Right ventricle myocardium superior (tissue), 1 donor: ENCODE measurements at places on chromosomes 5 and 9.

DNA sequence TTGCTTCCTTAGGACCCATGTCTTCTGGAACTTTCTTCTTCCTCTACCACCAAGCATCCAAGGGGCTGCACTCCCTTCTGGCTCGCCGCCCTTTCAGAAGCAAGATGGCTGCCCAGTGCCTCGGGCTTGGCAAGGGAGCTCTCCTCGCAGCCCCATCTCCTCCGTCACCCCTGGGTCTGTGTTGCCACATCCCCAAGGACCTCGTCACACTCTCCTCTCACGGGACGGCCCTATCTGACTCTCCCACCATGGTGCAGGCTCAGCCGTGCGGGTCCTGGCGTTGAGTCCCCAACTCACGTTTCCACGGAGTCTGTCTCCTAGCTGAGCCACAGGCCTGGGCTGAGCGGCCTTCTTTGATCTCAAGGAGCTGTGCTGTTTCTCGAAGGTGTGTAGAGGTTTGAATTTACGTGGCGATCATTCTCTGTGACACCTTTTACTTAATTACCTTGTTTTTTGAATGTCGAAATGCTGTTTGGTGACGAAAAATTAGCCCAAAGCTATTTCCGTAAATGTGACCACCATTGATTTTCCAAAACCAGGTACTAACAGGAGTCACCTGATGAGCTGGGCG is 15.0 kb upstream of the SCGB3A1 start:
- peak; percentile 34 for DNase-seq

DNA sequence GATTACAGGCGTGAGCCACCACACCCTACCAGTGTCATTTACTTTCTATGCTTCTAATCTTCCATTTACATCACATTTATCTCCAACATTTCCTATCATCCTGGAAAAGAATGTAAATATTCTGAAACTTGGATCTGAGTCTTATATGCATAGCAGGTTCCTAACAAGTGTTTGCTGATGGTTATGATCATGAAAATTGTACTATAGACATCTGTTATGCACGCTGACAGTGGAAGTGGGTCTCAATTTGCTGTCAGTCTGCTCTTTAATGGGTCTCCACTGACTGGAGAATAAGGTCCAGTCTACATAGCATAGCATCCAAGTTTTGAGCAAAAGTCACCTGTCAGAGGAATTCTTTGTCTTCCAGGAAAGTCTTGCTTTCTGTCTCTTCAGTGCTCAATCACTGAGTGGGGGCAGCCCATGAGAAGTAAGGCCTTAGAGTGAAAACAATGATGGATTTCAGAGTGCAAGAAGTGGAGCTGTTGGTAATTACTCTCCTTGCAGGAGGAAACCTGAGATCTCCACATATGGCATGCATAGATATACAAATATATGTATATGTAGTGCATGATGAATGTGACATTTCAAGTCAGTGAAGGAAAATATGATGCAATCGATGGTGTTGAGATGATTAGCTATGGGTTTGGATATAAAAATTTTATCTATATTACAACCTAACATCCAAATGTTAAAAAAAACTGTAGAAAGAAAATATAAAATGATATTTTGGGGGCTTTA is 29.2 kb upstream of the MSANTD3 start:
- DNase-seq: no peak

DNA sequence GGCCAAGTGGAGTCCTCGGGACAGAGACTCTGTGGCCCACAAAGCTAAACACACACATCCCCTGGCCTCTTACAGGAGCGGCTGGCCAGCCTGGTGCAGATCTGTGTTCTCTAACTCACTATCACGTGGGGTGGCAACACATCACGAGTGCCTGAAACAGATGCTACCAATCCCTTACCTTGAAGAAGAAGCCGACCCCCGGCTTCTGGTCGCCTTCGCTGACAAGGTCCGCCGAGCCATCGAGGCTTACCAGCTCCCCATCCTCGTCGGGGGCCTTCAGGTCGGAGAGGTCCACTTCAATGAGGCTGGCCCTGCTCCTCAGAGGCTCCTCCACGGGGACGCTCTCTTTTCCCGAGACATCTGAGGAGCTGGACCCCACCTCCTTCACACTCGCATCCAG is 86.7 kb downstream of the CAMSAP1 start:
- DNase-seq: peak; percentile 11

- DNase-seq: no peak
Observed at GRCh38 chr5:107680799-107681198, 10.1 kb upstream of the EFNA5 start.

- no peak for DNase-seq
Observed at GRCh38 chr5:142900927-142901326, 130.8 kb downstream of the ARHGAP26 start.

- DNase-seq: no peak
Observed at GRCh38 chr5:67283275-67283987, 86.8 kb upstream of the CD180 start.

DNA sequence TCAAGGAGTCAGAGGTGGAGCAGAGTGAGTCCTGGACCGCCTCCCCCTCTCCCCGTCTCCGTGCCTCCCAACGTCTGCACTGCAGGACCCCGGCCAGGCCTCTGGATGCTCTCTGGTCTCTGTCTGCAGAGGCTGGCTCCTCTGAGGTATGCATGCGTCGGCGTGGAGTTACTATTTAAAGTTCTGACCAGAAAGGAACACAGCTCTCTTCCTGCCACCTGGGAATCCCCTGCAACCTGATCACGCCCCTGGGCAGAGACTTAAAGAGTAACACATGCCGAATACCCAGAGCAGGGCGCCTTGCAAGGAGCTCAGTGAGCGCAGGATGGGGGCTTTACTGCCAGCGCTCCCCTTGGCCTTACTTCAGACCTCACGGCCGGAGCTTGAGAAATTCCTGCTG is 16.0 kb downstream of the ANXA6 start:
- DNase-seq: peak; percentile 62

- no peak for DNase-seq
Observed at GRCh38 chr9:132516911-132517310, 65.5 kb upstream of the BARHL1 start.

GRCh38 chr9:24590432-24590831 is 44.7 kb upstream of the IZUMO3 start:
- no peak for DNase-seq

- DNase-seq: no peak
Observed at GRCh38 chr5:14322437-14323187, 179.5 kb downstream of the TRIO start.

DNA sequence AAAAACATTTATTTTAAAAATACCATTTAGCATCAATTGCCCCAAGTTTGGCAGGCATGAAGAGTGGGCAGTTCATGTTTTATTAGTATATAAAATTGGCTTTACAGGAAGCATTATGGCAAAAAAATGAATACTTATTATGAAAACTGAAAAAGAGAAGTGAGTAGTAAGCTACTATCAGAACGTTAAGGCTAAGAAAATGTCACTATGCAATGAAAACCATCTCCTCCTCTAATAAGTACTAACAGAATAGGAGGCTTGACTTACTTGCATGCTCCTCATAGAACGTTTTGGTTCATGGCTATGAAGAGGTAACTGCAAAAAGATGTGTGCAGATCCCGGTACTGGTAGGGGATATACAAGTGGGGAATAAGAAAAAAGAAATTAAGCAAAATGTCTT is 23.6 kb downstream of the TICAM2 start:
- DNase-seq: no peak

DNA sequence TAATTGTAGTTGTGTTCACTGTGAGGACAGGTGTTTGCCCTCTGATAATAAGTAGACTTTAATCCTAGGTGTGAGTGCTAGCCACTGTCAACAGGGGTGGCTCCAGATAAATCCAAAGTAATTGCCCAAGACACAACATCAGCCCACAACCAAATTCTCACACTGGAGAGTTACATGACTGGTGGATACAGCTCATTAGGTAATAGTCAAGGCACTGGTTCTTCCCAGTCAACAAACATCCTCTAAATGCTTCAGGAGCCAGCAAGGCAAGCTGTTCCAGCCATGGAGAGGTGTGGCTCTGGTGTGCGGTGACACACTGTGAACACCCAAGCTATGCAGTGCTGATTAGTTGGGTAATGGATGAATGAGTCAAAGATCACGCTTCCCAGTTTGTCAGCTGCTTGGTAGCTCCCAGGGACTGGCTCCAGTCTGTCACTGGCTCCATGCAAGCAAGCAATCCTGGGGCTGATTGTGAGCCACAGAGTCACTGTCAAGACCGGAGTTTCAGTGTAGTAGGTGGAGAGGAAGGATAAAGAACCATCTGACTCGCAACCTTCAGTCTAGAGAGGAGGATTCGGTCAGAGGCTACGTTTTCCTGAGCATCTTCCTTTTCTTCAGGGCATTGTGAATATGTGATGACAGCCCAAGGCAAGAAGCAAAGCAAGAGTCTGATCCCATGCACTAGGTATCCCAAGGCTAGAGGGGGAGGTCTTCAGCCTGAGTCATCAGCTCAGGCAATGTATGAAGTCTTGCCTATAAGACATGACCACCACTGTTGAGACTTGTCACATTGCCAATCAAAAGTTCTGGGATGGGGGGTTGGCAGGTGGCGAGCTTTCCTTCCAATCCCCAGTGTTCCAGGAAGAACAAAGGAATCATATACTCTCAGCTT is 63.1 kb downstream of the UGCG start:
- peak; percentile 37 for DNase-seq

DNA sequence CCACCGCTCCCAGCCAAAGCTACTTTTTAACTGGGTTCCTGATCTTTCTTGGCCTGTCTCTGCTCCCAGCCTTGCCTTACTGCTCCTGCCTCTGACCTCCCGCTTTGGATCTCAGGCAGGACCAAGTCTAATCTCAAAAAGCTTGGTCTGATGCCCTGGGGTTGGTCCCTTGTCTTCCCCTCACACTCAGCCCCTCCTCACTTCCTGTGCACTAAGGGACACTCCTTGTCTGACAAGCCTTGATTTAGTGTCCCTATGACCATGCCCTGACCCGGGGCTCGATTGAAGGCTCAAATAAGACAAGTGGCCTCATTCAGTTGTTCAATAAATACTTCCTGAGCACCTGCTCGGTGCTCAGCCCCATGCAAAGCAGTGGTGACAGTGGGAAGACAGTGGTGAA is 3.7 kb upstream of the GTF3C5 start:
- DNase-seq: no peak

GRCh38 chr9:35734096-35734495 is 1.6 kb downstream of the CREB3 start:
- DNase-seq: no peak

DNA sequence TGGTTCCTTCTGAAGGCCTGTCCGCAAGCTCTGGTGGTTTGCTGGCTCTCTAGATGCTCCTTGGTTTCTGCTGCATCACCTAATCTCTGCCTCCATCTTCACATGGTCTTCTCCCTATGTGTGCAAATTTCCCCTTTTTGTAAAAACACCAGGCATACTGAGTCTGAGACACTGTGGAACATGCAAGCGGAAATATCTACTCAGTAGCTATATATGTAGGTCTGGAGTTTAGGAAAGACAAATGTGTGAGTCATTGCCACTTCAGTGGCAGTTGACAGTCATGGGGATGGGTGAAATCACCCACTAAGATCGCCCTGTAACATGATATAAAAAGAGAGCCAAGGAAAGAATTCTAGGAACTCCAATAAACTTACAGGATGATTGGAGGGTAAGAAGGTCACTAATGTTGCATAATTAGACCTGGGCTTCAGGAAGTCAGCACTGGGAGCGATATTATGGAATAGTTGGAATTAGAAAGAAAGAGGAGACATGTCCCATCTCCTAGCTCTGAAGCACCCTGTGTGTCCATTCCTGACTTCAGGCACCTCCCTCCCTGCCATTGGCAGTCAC is 22.7 kb upstream of the UBLCP1 start:
- DNase-seq: no peak

DNA sequence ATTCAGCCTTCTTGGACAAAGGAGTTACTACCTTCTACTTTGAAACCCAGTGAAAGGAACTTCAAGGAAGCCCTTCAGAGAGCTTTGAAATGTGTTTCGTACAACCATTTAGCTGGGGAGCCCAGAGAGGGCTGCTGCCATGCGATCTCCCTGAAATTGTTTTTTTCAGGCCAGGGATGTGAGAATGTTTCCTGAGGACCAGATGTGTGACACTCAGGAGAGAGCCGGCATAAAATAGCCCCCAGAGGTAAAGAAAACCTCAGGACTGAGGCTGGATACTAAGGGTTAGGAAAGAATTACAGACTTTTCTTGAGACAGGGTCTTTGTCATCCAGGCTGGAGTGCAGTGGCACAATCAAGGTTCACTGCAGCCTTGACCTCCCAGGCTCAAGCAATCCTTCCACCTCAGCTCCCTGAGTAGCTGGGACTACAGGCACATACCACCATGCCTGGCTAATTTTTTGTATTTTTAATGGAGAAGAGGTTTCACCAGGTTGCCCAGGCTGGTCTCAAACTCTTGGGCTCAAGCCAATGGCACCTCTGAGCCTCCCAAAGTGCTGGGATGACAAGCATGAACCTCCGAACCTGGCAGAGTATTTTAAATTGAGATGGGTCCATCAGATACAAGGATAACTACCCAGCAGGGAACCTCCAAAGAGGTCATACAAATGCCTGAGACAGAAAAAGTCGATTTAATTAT is 8.4 kb downstream of the RPL37 start:
- DNase-seq: no peak

DNA sequence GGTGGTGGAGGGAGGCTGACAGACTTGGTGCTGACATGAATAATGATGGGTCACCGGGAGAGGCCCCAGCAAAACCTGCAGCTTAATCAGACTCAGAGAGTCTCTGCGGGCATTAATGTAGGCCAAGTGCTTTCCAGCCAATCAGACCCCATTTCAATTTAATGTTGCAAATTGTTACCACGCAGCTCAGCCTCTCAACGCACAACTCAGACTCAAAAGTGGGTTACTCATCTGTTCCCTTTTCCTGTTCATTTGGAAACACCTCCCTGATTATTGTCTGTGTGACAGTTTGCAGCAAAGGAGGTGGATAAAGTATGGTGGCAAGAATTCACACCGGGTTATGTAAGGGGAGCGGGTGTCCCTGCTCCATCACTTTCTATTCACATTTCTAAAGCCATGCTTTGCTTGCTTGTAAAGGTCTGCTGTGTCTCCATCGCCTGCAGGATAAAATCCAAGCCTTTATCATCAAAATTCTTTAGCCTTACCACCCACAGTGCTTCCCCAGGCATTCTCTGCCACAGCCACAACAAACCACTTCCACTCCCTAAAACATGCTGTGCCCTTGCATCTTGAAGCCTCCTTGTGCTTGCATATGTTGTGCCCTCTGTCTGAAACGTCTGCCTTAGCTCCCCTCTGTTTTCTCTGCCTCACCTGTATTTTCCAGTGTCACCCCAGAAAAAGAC is 156.5 kb downstream of the ASTN2 start:
- no peak for DNase-seq
